Stimulated activated CD8-positive, alpha-beta memory T cell treated with anti-CD3 and anti-CD28 coated beads, Interleukin-15, amount 100 ng/mL, for 48 hours (primary cell): ENCODE measurements at places on chromosomes 7 and 10.

DNA sequence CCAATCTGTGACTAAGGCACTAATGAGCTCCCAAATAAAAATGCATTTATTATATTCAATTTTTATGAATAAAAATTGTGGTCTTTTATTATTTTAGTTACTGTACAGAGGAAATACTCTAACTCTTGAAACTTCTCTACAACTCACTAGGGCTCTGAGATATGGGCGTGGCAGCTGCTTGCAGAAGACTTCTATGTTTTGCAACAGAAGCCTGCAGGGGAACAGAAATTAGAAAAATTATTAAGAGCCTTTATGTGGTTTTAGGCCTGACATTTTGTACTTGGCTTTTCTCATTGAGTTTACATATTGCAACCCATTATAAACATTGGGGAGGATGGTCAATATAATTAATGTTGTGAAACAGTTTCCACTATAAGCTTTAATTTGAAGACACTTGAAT is 581.4 kb downstream of the TNS3 start:
- no peak for DNase-seq

DNA sequence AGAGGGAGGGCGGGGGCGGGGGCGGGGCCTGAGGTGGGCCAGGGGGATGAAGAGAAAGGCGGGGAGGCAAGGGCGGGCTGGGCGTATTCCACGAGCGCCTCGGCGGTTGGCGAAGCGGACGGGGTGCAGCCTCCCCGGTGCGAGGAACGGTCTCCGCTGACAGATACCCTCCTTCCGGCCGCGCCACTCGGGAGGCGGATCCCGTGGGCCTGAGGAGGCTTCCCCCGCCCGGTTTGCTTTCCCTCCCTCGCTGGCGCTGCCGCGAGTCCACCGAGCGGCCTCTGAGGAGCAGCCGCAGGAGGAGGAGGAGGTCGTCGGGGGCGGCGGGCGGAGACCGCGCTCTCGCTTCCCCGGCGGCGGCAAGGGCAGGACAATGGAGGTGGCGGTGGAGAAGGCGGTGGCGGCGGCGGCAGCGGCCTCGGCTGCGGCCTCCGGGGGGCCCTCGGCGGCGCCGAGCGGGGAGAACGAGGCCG is at the start of gene TRIM24:
TSS of gene TRIM24 (plus strand) at position 84 of the 473 bp plus-strand sequence. CDS start at position 374, 290 bp downstream.
- no peak for DNase-seq

- DNase-seq, result no peak
Observed at GRCh38 chr10:114743521-114744231, 77.9 kb upstream of the FHIP2A start.

GRCh38 chr7:66739953-66740301 is 606 bp upstream of the RABGEF1 start:
- DNase-seq, result no peak

DNA sequence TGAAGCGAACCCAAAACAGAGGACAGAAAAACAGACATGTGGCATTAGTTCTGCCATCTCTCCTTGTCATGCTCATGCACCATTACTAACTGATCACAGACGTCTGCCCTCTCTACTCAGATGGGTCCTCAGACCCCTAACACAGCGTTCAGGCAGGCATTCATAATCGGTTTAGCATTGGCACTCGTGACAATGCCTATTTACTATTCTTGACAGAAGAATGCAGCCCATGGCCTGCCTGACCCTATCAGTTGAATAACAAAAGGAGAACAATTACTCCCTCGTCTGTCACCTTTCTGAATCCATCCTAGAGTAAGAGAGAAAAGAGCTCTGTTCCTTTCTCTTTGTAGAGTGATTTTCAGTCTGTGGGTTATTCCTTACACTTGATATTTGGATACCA is 194.6 kb upstream of the PHYHIPL start:
- no peak for DNase-seq

DNA sequence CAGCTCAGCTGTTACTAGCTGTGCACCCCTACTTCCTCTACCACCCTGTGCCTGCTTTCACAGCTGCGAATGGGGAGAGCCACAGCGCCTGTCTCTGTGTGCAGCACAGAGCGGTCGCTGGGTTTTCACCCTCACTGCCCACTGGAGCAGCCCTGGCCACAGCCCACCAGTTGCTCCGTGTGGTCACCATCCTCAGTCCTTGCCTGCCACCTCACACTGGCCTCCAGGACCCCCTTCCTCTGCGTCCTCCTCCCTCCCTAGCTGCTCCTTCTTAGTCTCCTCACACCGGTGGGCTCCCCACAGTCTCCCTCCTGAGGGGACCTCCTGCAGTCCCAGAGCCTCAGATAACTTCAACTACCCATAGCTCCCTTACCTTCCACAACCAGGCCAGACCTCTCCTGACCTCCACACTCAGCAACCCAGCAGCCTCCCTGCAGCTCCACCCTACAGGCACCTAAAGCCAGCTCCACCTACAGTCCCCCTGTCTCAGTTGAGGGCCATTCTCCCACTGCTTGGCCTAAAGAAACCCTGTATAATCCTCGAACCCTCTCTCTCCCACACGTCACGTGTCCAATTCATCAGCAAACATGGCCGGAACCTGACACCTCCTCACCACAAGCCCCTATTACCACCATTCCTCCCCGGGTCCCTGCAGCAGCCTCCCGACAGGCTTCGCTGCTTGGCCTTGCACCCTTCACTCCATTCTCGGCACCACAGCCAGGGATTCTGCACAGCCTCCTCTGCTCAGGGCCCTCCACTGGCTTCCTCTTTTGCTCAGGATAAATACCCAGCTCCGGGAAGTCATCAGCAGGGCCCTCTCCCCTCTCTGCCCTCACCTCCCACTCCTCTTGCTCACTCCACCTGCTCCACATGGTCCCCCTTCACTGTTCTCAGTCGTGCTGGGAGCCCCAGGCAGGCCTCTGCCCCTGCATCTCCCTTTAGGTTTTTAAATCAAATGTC is 28.1 kb downstream of the PLAC9 start:
- no peak for DNase-seq

- DNase-seq, result no peak
Observed at GRCh38 chr10:847868-848267, 83.6 kb downstream of the LARP4B start.

DNA sequence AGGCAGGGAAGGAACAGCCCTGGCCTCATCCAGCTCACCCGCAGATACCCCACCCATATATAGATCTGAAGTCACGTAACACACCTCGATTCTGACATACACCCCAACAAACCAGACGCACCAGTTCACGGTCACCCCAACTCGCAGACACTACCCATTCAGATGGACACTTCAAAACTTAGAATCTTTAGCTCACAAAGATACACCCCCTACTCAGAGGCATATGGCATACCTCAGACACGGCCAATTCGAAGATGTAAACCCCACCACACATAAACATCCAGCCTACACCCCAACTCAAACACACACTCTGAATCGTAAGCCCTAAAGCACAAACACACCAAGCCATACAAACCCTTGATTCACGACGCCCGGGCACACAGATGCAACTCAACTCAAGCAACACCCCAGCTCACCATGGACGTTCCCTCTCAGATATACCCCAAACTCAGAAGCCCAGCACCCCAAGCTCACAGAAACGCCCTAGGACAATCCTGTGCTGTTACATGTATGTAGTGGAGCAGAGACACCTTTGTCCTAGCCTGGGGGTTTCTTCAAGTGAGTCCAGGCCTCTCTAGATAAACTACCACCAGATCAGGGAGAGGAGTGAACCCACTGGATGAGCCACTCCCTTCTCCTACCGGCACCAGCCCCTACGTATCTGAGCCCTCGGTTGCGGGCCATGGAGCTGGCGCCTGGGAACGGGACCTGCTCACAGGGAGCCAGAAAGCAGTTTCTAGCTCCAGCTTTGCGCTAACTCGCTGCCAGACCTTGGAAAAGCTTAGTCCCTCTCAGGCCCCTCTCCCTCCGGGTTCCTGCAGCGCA is 8.8 kb downstream of the PSD start:
- DNase-seq, result no peak
